ENCODE measurements at places on chromosomes 5 and 9.

DNA sequence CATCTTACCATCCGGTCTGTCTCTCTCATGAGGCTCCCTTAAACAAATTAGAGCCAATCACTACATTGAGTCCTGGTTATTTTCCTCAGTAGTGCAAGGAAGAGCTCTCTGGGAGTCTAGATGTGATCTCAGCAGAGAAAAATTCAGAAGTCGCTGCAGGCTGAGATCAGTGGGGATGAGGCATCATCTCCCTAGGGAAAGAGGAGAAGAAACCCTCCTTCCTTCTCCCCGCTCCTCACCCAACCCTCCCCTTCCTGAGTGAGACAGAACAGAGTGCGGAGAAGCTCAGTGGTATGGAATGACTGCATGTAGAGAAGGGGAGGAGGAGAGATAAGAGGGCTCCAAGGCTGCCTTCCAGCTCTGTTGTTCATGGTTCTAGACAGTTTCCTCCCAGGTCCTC lies 80.5 kb downstream of the PAPPA start:
- no peak for DNase-seq

GRCh38 chr5:56050551-56051255 lies 55.9 kb upstream of the IL6ST start:
- DNase-seq, result no peak

- DNase-seq, result no peak
Measured at GRCh38 chr5:14449052-14449661, 132.4 kb upstream of the OTULINL start.

DNA sequence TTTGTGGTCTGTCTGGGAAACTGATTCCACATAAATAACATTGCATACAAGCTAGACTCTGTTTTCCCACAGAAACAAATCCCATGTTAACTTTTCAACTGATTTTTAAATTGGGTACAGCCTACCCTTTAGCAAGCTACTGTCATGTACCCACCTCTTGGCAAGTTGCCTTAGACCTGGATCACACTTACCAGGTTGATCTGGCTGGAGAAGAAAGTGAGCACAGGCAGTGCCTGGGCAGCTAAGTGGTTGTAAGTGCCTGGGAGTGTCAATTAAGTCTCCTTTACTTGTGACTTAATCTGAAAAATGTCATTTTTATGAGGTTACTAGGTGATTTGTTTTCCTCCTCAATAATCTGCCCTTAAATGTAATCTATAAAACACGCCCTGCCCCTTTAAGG lies 336.4 kb downstream of the ARL15 start:
- DNase-seq, result no peak

DNA sequence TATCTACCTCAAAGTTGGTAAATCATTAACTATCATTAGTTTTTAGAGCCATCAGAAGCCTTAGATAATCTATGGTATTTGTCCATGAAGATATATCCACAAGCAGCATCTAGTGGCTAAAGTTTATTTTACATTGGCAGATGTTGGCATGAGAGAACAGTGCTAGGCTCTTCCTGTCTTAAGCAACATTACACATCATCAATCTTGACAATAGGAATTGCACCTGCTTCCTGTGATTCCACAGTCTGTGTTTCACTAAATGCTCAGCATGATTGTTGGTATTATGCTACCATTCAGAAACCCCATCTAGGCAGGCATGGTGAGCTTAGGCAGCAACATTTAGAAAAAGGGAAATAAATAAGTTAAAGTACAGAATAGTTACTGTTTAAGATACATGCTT lies 246.6 kb downstream of the SLCO4C1 start:
- DNase-seq, result no peak

- DNase-seq, result no peak
Measured at GRCh38 chr5:126794157-126794828, 17.4 kb downstream of the LMNB1 start.

- DNase-seq, result no peak
Measured at GRCh38 chr9:76873821-76874220, 32.1 kb downstream of the PRUNE2 start.

- DNase-seq, result no peak
Measured at GRCh38 chr5:1516615-1517601, 6.9 kb downstream of the LPCAT1 start.

GRCh38 chr5:143699121-143699520 lies 112.8 kb upstream of the HMHB1 start:
- DNase-seq, result no peak

GRCh38 chr5:179564526-179564925 lies 14.2 kb downstream of the RUFY1 start:
- no peak for DNase-seq

DNA sequence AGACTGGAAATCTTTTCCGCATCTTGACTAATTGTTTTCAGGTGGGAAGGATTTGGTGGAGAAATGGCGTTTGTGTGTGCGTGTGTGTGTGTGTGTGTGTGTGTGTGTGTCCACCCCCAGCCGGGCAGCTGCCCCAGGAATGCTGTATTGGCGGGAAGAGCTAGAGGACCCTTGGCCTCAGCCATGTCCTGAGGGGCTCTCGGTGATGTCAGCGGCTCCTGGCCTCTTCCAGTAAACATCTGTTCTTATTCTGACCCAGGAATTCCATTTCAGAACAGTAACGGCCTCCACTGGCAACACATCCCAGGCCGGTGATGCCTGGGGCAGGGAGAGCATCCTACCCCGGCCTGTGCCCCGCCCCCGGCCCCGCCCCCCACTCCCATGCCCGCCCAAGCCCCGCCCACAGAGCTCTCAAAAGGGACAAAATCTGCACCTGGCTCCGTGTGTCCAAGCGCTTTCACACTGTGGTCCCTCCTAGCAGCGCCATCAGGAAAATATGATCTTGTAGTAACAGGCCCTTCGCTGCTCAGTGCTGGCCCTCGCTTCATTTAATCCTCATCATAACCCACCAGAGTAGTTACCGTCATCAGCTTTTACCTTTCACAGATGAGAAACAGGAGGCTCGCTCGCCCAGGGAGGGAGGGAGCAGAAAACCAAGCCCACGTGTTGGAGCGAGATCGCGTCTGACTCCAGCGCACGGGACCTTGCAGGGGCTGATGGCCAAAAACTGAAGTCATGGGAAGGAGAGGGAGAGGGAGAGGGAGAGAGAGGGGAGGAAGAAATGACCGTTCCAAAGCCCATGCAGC lies 18.9 kb downstream of the ADAMTS2 start:
- no peak for DNase-seq

DNA sequence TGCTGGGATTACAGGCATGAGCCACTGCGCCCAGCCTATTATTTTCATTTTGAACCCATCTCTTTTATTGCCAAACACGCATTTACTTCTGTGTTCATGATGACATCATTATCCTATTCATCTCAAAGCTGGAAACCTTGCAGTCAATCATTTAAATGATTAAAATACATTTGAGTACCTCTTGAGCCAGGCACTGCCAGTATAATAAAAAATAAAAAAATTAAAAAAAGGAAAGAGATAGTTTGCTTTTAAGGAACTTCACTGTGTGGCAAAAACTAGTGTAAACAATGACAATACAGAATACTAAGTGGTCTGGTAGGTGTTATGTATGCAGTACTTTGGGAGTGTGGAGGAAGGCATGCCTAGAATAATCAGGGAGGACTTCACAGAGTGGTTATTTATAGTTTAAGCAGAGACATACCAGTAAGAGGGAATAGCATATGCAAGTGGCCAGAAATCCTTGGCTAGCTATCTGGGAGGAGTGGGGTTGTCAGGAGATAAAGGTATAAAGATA lies 8.6 kb downstream of the NSD1 start:
- DNase-seq, result no peak

- no peak for DNase-seq
Measured at GRCh38 chr5:15763754-15764153, 263.8 kb downstream of the FBXL7 start.

GRCh38 chr5:89200899-89201298 lies 317.9 kb upstream of the MEF2C start:
- no peak for DNase-seq
